MCF 10A (cell line): ENCODE measurements at places on chromosomes 3 and 15. TPM values are rescaled to one million over a fixed set of nuclear protein-coding genes. Genes with fewer than 3 reads are reported as not detected.

The CD200R1 gene
- total RNA-seq = not detected in 2 replicates

The LSAMP gene
- total RNA-seq = not detected in 2 replicates

The FBXO40 gene
- total RNA-seq = not detected in 2 replicates

DNA sequence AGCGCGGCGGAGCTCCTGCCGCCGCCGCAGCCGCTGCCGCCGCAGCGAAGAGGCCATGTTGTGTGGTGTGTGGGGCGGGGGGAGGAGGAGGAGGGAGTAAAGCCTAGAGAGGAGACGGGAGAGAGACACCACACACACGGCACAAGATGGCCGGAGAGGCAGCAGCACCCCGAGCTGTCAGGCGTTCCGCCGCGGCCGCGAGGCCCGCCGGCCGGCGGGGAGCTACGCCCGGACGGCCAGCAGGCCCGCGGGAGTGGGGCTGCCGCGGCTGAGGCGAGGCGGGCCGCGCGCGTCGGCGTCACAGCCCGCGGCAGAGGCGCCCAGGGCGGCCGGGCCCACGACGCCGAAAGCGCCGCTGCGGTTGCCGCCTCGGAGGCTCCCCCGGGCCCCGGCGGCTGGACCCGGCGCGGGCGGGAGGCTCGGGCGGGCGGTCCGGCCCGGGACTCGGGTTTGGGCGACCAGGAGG lies 17.4 kb upstream of the CHD2 start:
- DNase-seq = no peak

DNA sequence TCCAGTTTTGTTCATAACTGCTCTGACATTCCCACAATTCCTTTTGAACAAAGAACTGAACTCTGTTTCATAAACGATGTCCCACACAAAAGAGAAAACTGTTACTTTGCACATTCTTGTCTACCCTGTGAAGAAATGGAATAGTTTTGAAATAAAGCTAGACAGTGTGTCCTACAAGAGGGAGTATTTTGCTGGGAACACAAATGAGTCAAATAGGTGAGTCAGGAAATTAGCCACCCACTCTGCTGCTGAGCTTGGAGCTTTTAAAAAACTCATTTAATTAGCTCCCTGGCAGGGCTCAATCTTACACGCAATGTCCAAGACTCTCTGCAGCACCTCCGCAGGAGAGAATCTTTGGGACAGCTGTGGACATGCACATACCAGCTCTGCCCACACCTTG lies 193.4 kb downstream of the SLC9A9 start:
- DNase-seq = peak; percentile 72

DNA sequence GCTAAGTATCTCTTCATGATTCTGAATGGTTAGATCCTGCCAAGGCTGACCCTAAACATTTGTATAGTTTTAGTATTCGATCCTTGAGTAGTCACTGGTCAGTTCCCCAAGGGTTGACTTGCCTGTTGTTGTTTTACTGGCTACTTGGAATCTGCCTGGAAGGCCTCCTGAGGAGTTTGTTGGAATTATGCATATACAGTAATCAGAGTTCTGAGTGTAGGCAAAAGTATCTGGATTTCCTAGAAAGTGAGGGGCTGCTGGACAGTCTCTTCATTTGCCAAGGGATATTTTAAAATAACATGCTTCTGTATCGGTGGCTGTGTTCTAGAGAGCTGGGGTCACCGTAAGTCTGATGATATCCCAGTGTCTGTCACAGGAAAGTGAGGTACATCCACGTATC lies 333.2 kb upstream of the C2CD4B start:
- DNase-seq = no peak

DNA sequence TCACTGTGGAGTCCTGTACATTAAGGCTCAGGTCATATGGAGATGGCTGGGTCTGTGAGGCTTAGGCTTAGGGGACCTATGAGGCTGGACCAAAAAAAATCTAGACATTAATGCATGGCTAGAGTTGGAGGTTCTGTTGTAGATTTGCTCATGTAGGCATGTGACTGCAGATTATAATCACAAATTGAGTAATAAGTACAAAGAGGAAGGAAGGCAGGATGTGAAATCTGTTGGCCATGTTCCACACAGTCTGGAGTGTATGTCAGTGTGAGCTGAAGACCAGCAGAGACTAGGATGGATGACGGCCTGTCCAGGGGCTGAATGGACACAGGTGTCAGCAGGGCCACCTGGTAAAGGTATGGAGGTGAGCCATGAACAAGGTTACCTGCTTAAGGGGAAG lies at the start of gene ST3GAL6:
TSS of gene ST3GAL6 (plus strand) at position 265 of the 400 bp plus-strand sequence. CDS start 5,101 bp downstream, outside the sequence.
- DNase-seq = peak; percentile 45

DNA sequence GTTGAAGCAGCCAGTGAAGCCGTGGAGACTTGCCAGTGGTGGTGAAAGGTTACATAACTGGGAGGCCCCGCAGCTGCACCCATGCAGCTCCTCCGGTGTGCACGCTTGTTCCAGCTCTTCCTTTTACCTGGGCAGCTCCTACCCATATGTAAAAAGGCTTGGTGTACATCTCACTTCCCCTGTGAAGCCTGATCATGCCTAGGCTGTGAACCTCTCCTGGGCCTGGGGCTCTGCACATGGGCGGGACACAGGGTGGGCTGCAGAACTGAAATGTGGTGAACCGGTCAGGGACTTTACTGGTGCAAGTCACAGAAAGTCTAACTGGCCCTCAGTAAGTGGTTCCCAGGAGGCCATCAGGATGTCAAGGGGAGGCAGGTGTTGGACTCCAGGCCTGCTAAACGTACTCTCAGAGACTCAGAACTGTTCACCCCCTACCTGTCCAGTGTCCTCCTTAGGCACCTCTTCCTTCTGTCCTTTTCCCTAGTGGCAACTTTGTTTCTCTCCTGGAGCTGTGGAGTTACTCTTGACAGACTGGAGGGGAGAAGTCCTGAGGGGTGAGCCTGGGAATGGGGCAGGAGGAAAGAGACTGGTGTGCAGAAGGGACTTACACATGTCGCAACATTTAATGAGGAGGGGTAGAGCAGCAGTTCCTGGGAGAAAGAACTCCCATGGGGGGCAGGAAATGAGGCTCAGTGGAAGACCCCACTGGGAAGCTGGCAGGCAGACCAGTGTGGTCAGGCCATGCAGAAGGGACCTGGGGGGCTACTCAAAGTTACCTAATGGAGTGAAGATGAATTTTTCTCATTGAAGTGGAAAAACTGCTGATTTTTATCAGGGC lies 148.1 kb downstream of the EEFSEC start:
- DNase-seq = no peak
